ENCODE measurements at places on chromosomes 1 and 21. TPM values are rescaled to one million over a fixed set of nuclear protein-coding genes. Genes with fewer than 3 reads are reported as not detected.

DNA sequence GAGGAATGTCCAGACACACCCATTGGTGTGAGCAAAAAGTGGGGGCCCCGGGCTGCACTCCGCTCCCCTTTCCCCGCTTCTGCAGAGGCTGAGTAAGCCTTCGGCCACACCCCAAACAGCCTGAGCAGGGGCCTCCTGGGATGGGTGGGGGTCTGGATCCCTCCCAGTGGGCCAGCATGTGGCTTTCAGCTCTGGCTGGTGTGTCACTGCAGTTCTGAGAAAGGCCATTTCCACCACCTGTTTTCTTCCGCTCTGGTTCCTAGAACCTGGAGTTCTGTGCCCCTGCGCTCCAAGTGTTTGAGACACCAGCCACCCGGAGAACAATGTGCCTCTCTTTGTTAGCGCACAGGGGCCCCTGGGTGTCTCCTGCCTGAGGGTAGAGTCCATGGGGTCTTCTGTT, 30.9 kb downstream of the SLC37A1 start:
- H3K36me3 ChIP-seq, result peaks cover 23% of the 10 kb centered on the region
- H3K4me3 ChIP-seq, result no peak overlapping the region

GRCh38 chr1:165773324-165773965, 4.8 kb upstream of the TMCO1 start:
- H3K27ac ChIP-seq, result no peak overlapping the region
- peaks cover 11% of the 10 kb centered on the region for H3K4me1 ChIP-seq
- DNase-seq, result no peak
- no peak overlapping the region for H3K4me3 ChIP-seq

DNA sequence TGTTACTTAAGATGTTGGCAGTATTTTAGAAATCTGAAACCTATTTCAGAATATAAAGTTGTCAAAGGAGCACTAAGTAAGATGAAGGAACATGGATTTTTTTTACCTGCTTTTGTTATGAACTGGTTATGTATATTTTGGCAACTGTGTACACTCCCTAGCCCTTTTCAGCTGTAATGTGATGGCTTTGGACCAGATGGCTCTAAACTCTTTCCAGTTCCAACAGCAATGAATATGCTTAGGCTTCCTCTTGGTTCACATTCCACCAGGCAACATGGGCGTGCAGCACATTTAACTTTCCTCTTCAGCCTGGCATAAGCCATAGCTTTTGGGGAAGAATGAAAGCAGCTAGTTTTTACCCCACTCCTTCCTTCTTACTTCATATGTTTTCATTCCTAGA, 95.6 kb upstream of the ADAMTS5 start:
- H3K27ac ChIP-seq, result no peak overlapping the region
- no peaks in the 10 kb centered on the region for H3K36me3 ChIP-seq
- H3K27me3 ChIP-seq, result no peaks in the 10 kb centered on the region
- no peak for DNase-seq

DNA sequence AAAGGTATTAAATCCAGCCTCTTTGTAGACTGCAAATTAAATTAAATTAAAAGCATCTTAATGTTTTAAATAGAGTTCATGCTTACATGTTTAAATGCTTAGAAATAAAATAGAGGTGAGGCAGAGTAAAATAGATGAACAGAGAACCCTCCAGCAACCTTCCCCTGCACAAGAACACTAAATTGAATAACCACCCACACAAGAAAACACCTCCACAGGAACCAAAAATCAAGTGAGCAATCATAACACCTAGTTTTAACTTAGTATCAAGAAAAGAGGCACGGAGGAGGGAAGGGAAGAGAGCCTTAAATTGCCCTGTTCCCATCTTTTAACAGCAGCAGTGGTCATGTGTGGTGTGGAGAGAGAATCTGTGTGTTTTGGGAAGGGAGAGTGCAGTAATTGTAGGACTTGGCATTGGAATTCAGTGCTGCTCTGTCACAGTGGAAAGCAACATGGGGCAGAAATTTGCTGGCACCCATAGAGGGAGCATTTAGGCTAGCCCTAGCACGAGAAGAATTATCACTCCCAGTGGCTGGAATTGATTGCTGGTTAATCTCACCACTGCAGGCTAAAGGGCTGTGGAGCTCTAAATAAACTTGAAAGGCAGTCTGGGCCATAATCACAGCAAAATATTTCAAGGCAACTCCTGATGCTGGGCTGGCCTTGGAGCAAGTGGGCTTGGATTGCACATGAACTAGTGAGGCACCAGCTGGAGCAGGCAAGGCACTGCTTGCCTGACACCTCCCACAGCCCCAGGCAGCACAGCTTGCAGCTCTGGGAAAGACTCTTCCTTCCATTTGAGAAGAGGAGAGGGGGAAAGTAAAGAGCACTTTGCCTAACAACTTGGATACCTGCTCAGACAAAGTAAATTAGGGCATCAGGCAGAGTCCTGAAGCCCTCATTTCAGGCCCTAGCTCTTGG, 1478.8 kb downstream of the NCAM2 start:
- H3K36me3 ChIP-seq, result no peaks in the 10 kb centered on the region
- no peaks in the 10 kb centered on the region for H3K4me1 ChIP-seq
- H3K27me3 ChIP-seq, result no peaks in the 10 kb centered on the region
- H3K4me3 ChIP-seq, result no peak overlapping the region
- DNase-seq, result no peak

- no peak for DNase-seq
- no peak overlapping the region for H3K27ac ChIP-seq
- peaks cover 17% of the 10 kb centered on the region for H3K4me1 ChIP-seq
- H3K36me3 ChIP-seq, result no peaks in the 10 kb centered on the region
- H3K27me3 ChIP-seq, result peaks cover 4% of the 10 kb centered on the region
- no peak overlapping the region for H3K4me3 ChIP-seq
Measured at GRCh38 chr1:40620586-40621210, 44.8 kb downstream of the RIMS3 start.

Gene EPHA8
- total RNA-seq, result not detected

Data from activated CD8-positive, alpha-beta T cell treated with anti-CD3 and anti-CD28 coated beads, Interleukin-2, amount 10 ng/mL, durations not matched to agents 7 days and 5 days (primary cell).